ENCODE measurements at places on chromosomes 1 and 21.

DNA sequence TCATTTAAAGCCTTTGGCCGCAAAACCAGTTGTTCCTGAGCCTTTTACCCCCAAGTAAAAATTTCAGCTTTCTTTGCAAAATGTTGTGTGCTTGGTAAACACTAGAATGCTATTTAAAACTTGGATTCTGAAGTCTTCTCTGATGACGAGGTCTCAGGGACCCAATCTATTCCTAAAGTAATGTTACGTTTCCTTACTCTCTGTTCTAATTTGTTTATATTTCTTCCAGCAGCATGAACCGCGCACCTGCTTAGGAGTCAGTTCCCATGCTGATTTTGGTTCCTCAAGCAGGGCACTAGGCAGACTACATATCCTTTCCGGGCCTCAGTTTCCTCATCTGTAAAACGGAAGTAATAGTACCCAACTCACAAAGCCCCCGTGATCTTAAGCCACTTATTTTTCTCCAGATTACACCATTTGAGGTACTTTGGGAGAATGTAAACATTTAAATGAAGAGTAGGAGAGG, 969 bp upstream of the ALDH4A1 start:
- no peak for DNase-seq

GRCh38 chr1:224651188-224651587, 35.1 kb downstream of the CNIH3 start:
- DNase-seq = no peak

DNA sequence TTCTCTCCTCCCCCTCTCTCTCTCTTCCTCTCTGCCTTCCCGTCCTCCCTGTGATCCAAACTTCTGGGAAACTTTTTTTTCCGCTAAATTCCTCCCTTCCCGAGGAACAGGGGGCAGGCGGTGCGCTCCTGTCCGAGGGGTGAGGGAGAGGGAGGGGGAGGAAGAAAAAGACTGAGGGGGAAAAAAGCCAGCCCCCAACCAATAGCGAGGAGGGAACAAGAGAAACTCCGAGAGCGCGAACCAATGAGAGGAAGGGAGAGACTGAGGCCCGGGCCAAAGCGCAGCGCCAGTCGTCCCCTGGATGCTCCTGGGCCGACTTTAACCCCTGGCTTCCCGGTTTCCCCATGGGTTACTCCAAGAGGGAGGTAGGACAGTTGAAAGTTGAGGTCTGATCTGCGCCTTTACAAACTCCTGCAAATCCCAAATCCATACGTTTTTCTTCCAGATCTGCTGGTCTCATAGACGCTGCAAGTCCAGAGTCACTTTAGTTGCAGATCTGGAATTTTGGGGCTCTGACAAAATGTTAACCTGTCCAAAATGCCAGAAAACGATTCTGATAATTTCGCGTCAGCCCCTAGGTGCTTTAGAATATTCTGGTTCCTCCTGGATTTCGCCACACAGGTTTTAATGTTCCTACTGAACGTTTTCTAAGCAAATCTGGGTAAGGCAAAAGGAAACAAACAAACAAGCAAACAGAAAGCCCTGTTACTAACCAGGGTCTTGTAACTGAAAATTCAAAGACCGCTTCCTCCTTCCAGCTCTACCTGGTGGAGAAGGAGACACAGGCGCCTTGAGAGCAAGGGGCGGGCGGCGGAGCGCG, at the start of gene TBX15:
Gene TBX15 (minus strand): TSS at position 158 of the 820 bp plus-strand sequence. CDS start 548 bp downstream, outside the sequence.
- DNase-seq = no peak

- no peak for DNase-seq
These were observed 27.8 kb downstream of the CDK18 start for GRCh38 chr1:205532026-205532898.

DNA sequence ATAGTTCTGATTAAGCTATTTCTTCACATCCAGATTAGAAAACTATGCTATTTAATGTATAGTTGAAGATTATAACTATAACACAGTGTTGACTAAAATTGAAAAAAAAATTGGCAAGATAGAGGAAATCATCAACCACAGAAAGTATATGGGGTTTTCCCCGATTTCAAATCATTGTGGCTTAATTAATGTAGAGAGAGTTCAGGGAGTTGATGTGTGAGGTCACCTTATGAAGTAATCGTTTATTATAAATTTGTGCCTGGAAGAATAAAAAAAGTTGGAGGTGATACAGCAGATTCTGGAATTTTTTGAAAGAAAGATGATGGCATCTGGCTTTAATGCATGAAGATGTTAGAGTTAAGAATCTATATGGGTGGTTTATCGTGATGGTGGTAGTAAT, 84.3 kb downstream of the PTGS2 start:
- no peak for DNase-seq

DNA sequence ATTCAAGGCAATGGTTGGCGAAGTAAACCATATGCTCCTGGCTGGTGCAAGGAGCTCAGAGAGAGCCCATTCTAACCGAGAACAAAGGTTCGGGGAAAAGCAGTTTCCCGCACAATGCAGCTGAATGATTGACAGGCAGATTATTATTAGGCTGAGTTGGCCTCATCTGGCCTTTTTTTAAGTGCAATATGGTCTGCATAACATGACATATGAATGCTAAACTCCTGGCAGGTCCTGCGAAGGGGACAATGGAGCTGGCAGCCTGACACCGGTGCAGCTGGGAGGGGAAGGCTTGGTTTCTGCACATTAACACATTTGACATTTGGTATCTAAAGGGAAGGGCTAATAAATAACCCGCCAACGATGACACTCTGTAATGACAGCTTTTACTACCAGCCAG, 92.0 kb downstream of the MIS18A start:
- DNase-seq = no peak

- DNase-seq = no peak
These were observed 85.6 kb downstream of the TMEM53 start for GRCh38 chr1:44588551-44589210.

DNA sequence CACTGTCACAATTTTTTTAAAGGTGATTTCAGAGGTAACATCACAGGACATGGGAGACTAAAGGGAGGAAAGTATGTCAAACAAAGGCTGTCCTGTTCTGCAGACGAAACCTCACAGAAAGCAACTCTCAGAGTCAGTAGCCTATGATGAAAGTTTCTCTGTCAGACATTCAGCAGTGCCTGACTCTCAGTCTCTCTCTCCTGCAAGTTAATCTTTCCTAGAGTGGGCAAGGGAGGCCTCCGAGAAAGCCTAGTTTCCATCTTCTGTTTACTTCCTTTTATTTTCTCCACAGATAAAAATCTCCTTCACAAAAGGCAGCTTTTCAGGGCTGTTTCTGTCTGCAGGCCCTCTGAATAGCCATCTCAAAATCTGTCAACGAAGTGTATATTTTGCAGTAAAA, 24.9 kb upstream of the FMO2 start:
- no peak for DNase-seq

DNA sequence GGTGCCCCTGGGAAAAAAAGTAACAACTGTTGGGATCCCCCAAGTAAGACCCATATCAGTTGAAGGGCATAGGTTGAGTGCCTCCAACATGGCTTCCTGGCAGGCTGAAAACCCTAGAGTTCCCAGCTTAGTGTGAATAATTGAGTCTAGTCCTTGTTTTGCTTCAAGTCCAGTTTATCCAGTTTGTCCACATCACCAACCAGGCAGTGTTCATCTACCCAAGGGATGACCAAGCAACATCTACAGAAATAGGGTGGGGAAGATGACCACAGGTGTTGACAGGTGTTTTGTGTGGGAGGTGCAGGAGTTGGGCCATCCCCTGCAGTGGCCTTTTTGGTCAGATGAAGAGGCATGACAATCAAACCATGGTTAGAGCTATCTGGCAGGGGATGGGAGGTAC, 54.3 kb upstream of the ERO1B start:
- no peak for DNase-seq

DNA sequence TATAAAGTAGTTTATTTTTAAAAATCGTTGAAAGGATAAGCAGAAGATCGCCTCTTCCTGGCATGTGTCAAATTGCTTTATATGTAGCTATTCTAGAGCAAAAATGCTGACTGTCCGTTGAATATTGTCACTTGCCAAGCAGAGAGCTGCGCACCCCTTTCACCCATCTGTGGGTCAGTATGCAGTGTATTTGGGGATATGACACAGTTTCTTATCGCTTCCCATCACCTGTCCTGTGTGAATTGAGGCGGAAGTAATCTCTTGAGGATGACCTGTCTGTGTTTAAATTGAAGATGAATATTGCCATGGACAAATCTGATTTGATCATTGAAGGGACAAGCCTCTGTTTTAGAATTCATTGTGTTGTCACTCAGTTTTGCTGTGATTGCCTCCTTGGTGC, 52.2 kb downstream of the POFUT2 start:
- no peak for DNase-seq

- DNase-seq = no peak
These were observed 93.7 kb upstream of the ETS2 start for GRCh38 chr21:38712071-38712470.

DNA sequence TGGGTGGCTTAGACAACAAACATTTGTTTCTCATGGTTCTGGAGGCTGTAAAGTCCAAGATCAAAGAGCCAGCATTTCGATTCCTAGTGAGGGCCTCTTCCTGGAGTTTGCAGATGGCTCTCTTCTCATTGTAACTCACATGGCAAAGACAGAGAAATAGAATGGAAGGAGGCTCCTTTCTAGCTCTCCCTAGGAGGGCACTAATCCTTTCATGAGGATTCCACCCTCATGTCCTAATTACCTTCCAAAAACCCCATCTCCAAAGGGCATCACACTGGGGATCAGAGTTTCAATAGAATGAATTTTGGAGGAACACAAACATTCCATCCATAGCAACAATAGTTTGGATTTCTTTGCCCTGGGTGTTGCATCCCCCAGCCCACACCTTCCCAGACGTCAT, 247.3 kb downstream of the TTLL7 start:
- DNase-seq = no peak

- DNase-seq = no peak
These were observed 62.8 kb upstream of the DPH5 start for GRCh38 chr1:101088431-101088830.

- DNase-seq = no peak
These were observed 35.4 kb upstream of the USP24 start for GRCh38 chr1:55250399-55251075.

Measured in activated CD4-positive, alpha-beta T cell treated with anti-CD3 and anti-CD28 coated beads for 24 hours (primary cell).